ENCODE measurements at places on chromosomes 3 and 15. TPM values are rescaled to one million over a fixed set of nuclear protein-coding genes. Genes with fewer than 3 reads are reported as not detected.

The CHRM5 gene
- total RNA-seq = not detected

GRCh38 chr3:67289626-67290025 is 291.5 kb downstream of the KBTBD8 start:
- DNase-seq = no peak

GRCh38 chr3:129461461-129462146 is 21.6 kb downstream of the IFT122 start:
- DNase-seq = no peak

GRCh38 chr3:139558351-139559266 is 19.1 kb upstream of the RBP1 start:
- DNase-seq = no peak

DNA sequence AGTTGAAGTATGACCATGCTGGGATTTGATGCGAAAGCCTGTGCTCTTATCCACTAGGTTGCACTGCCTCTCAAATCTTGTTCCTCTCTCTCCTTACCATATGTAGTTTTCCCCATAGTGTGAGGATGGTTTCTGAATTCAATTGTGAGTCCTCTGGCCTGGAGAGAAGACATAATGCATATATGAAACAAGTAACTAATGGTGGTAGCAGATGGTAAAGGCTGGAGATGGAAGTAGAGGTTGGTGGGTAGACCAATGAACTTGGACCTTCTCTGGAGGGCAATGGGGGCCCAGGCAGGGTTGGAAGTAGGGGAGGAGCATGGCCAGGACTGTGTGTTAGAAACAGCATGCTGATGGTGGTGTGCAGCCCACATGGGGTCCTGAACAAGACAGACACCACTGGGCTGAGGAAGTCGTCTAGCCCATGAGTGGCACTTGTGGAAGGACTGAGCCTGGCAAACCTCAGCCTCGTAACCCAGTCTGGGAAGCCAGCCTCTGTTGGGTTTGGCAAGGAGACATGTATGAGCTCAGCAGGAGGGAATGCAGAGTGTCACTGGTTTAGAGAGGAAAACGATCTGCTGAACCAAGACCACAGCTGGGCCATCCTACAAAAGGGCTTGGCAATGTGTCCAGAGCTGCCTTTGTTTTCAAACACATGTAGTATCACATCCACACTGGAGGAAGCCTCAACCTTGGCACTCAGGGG is 18.5 kb upstream of the LMCD1 start:
- peak; percentile 89 for DNase-seq

GRCh38 chr3:167102071-167102470 is 278.0 kb downstream of the ZBBX start:
- no peak for DNase-seq

DNA sequence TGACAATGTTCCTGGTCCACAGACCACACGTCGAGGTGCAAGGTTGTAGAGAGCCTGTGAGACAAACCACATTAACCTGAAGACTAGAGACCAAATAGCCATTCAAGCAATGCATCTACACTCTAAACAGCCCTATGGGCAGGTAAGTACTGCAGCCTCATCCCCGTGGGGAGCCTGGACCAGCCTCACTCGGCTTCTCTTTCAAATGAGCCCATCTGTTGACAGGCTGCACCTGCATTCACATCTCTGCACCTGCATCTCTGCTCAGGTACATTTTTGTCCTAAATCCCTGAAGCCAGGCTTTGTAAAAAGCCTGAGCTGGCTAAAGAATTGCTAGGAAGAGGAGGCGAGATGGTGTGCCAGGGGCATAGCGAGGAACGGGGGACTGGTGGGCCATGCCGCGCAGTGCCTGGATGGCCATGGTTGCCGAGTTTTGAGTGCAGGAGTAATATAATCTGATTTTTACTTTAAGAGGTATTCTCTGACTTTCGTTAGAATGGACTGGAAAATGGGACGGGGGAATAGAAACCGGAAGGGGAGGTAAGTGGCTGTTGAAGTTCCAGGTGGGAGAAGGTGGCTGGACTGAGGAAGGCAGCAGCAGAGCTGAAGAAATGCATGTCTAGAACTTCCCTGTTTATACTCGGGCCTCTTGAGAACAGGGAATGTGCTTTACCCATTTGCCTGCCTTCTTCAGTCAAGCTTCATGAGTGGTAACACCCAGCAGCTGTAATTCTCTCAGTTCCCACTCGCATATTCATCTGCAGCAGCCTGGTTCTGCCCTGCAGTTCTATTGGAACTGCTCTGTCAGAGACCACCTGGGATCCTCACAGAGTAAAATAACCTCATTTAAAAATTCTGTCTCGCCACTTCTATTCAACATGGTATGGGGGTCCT is 226.4 kb downstream of the OPA1 start:
- DNase-seq = no peak

DNA sequence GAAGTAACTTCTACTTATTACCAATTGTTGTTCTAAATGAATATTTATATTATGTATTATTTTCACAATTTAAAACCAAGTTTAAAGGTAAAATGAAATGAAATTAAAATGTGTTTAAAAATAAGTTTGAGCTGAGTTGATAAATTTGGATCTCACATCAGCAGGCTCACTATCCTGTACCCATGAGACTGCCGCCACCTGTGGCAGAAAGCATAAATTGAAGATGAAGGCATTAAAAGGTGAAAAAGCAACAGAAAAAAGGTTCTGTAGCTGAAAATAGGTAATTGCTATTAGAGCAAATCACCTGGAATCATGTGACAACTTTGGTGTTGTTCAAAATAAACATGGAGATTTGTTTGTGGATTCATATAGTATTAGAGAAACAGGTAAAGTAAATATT is 133.0 kb upstream of the CADM2 start:
- no peak for DNase-seq

The PAQR5 gene
- total RNA-seq = 1.2 TPM

GRCh38 chr3:196251918-196252317 is 35.6 kb downstream of the SLC51A start:
- DNase-seq = no peak

The IL5RA gene
- 0.46 TPM for total RNA-seq

DNA sequence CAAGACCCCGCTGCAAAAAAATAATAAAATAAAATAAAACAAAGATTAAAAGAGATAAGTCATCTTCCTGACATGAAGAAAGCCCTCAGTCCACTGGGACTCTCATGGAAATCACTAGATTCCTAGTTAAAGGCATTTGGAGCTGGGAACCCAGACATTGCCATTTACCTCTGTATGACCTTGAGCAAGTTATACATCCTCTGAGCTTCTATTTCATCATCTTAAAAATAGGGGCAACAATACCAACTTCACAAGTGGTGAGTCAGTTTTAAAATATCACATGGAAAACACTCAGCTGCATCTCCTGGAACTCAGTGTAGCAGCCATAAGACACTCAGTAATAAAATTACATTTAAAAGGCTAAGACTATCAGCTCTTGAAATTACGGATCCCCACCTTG is 334.8 kb downstream of the ERC2 start:
- no peak for DNase-seq

GRCh38 chr3:142029052-142029642 is 120.2 kb downstream of the TFDP2 start:
- DNase-seq = no peak

The EXD1 gene
- not detected for total RNA-seq

The GOLGA6L10 gene
- total RNA-seq = 1.5 TPM

- DNase-seq = no peak
These were observed 338.1 kb upstream of the ARHGEF26 start for GRCh38 chr3:153783106-153783505.

GRCh38 chr3:114904633-114905032 is 242.5 kb downstream of the ZBTB20 start:
- no peak for DNase-seq

The LARP6 gene
- total RNA-seq = 38.0 TPM

The SERPINI2 gene
- not detected for total RNA-seq

The TRAIP gene
- total RNA-seq = 1.5 TPM

The BTBD1 gene
- total RNA-seq = 42.4 TPM

The DNASE1L3 gene
- total RNA-seq = 7.5 TPM

Data from posterior vena cava (tissue), 2 donors.